ENCODE measurements at places on chromosomes 1 and 21. TPM values are rescaled to one million over a fixed set of nuclear protein-coding genes. Genes with fewer than 3 reads are reported as not detected.
A peak's percentile ranks its signal among the peaks of the same experiment; 100 is the strongest.

Gene NTPCR
- 15.3 TPM for total RNA-seq

Gene PGLYRP4
- 0.29 TPM for total RNA-seq

Gene NTMT2
- total RNA-seq = not detected

Gene KIF17
- total RNA-seq = 0.83 TPM

Gene AMY2A
- not detected for total RNA-seq

DNA sequence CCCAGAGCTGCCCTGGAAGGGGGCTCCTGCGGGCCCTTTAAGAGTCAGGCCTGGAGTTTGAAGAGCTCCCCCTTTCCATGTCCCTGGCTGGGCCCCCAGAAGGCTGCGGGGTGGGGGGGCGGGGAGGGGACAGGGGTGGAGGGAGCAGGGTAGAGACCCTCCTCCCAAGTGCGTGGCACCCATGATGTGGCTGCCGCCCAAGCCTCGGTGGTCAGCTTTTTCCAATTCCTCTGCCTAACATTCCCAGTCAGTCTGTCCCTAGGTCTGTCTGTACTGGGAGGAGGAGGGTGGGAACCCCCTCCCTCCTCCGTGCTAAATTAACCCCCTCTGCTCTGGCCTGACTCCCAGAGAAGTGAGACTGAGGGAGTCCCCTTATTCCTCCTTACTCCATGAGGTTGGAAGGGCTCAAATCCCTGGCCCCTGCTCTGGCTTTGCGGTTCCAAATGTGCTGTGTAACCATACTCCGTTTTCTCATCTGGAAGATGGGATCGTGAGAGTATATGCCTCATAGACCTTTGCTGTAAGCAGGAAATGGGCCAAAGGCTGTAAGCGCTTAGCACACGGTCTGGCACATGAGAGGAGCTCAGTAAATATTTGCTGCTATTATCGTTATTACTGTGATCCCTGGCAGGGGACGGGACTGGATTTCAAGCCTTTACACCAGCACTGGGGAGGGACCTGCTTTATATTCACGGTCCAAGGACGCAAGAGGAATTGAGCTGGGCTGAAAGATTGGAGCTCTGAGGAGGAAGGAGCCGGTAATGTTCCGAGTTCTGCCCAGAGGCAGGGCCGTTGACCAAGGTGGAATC is 658 bp upstream of the COL16A1 start:
- DNase-seq = peak; percentile 40

DNA sequence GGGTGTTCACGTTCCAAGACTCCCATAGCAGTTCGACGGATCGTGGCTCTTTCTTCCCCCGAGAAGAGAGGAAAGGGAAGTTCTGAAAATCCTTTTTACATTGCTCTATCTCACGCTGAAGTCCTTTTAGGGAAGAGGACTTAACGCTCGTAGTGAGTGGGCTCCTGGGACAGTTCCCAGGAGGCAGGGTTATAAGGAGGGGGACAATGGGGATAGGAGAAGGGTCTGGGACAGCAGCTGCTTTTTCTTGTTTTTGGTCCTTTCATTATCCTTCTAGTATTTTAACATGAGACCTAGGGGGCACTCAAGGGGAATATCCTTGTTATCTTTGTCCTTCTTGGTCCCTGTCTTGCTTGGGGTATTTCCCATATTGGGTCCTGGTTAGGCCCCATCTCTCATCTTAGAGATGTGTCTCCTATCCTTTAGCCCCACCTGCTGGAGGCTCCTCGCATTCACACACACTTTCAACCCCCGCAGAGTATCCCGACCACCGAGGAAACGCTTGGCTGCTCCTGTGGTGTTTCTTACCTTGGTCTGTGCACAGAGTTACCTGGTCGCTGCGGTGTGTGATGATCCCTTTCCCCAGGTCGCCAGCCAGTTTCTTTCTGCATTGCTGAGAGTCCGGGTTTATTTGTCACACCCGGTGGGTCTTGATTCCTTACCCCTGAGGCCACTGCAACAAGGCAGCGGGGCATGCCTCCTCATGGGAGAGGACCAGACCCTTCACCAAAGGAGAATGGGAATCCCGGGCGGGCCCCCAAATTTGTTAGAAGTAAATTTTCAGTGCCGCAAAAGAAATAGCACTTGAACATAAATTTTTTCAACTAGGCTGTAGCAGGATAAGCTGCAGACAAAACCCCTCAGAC is 29.7 kb downstream of the SCCPDH start:
- peak; percentile 34 for DNase-seq

DNA sequence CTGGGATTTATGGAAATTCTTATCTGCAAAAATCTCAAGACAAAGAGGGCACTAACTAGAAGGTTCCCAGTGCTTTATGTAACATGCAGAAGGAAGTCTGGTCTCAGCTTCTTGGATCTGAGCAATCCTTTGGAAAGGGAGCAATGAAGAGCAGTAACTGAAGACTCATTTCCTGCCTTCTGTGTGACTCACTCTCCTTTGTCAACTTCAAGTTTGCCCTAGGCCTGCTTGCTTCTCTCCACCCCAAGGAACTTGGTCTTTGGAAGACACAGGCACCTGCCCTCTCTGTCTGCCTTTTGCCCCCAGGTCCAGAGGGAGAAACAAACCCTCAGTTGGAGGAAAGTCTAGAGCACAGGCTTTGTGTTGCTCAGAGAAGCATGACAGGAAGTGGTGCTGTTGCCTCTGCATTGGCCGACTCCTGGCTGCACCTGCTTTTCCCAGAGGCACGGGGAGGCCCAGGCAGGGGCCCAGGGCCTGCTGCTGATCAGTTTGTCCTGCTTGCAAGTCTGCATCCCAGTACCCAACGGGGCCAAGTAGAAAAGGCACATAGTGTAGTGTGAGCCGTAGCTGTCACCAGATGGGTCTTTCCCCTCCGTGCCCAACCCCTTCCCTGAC is 137.2 kb downstream of the DHRS3 start:
- peak; percentile 93 for DNase-seq

DNA sequence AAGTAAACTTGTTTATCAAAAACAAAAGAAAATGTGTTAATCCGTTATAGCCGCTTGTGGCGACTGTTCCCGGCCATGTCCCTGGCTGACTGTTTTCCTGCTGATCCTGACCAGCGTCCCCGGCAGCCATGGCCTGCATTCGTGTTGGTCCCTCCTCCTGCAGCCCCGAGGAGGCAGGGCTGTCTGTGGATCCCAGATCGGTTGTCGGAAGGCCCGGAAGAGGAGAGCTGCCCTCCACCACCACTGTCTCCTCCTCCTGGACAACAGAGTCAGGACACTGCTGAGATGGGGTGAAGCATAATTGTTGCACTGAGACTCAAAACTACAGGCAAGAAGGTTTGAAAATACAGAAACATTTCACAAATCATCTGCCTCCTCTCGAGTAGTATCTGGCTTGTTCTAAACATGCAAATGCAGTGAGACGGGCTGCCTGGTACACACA is 3.6 kb upstream of the MXRA8 start:
- DNase-seq = no peak

DNA sequence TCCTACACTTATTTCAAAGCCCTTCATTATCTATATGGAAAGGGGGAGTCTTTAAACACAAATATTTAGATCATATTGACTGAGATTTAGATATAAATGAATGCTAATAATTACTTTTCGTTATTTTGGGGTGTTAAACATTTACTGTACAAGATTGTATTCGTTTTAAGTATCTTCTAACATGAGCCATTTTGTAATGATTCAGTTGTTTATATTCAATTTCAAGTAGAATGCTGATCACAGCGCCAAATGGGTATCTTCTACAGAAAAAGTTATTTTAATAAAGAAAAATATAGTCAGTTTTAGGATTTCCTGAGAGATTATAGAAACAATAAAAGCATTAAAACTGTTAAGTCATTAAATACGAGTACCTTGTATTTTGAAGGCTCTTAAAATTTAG is 104.5 kb upstream of the HNRNPU start:
- DNase-seq = no peak

GRCh38 chr1:146051452-146051851 is 29.9 kb upstream of the HJV start:
- DNase-seq = no peak

DNA sequence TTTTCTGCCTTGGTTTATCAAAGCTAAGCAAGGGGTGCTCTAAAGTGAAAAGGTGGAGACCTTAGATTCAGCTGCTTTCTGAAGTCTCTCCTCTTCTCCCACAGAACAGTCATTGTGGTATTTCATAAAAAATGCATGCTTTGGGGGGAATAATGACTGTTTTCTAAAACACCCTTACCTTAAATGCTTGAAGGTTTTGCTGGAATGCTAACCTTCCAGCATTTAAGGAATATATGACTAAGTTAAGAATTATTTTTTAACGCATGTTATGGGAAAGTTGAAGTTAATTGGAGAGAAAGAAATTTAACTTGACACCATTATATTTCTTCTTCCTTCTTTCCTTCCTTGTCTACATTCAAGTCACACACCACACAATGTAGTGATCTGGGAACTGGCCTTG is 162.5 kb downstream of the ROR1 start:
- DNase-seq = no peak

DNA sequence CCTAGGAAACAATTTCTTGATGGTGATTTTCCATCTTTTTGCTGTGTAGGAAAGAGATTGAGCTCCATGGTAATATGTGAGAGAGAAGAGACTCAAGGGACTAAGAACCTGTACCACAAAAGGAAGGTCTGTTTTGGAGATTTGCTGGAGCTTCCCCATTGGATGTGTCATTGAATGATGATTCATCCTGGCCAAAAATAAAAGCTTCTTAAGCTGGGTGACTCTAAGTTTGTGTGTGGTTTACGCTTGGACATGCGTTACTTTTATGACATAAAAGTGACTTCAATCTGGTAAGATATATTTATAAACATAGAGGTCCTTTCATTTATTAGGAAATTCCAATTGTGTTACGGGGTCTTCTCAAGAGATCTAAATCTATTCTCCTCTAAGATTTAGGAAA is 17.4 kb upstream of the IL19 start:
- DNase-seq = no peak

All from mammary epithelial cell (primary cell).